ENCODE measurements at places on chromosomes 16 and 17.

- no peak for DNase-seq
Measured at GRCh38 chr17:33012522-33013033, 20.9 kb downstream of the SPACA3 start.

DNA sequence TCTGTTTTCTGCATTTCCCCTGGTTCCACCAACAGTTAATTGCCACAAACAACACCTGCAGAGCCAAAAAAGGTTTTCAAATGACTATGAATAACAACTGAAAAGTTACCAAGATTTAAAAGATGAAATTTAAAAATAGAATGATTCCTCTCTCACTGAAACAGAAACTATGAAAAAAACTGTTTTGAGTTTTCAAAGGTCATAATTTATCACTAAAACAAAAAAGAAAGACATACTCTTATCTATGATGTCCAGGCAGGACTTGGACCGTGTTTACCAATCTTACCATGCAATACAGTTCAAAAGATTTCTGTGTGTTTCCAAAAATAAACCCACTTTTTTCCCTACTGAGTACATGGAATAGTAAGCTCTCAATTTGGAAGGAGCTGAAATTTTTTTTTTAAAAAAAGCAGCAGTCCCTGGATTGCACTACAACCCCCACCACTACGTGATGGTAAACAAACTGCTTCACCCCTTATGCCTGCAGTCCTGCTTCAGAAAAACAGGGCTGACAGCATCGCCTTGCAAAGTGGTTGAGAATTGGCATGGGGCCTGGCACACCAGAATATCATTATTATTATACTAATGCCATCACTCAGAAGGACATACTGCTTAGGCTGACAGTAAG, 8.5 kb downstream of the TXNDC11 start:
- no peak for DNase-seq

GRCh38 chr16:11524098-11524760, 62.5 kb downstream of the LITAF start:
- DNase-seq = no peak

- no peak for DNase-seq
Measured at GRCh38 chr17:65677932-65678331, 116.5 kb upstream of the AXIN2 start.

- no peak for DNase-seq
Measured at GRCh38 chr17:70677783-70678647, 508.7 kb downstream of the KCNJ2 start.

- no peak for DNase-seq
Measured at GRCh38 chr16:75320435-75320834, 69.0 kb upstream of the BCAR1 start.

DNA sequence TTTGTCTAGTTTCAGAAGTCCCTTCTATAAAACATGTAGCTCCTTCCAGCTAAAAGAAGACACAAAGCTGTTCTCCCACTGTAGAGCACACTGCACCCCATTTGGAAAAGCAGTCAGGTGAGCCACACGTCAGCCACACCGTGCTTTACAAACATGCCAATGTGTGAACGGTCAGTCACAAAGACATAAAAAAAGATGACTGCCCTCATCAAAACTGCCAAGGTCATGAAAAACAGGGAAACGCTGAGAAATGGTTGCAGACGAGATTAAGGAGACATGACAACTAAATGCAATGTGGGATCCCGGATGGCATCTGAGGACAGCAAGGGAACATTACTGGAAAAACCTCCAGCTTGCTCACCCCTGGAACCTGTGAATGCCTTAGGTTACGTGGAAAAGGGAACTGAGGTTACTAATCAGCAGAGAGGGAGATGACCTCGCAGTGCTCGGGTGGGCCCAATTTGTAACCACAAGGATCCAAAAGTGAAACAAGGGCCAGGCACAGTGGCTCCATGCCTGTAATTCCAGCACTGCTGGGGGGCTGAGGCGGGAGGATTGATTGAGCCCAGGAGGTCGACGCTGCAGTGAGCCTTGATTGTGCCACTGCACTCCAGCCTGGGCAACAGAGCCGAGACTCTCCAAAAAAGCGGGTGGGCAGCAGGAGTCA, 8.1 kb downstream of the ANKRD11 start:
- DNase-seq = no peak
